ENCODE measurements at places on chromosomes 4 and X. TPM values are rescaled to one million over a fixed set of nuclear protein-coding genes. Genes with fewer than 3 reads are reported as not detected.

- no peaks in the 10 kb centered on the region for H3K36me3 ChIP-seq
- no peak for DNase-seq
- no peaks in the 10 kb centered on the region for H3K4me1 ChIP-seq
- no peak overlapping the region for H3K27ac ChIP-seq
- H3K27me3 ChIP-seq, result no peaks in the 10 kb centered on the region
These were observed 167.1 kb downstream of the NSUN7 start for GRCh38 chr4:40916880-40917279.

The TCEANC gene
- 2.7 TPM for total RNA-seq

DNA sequence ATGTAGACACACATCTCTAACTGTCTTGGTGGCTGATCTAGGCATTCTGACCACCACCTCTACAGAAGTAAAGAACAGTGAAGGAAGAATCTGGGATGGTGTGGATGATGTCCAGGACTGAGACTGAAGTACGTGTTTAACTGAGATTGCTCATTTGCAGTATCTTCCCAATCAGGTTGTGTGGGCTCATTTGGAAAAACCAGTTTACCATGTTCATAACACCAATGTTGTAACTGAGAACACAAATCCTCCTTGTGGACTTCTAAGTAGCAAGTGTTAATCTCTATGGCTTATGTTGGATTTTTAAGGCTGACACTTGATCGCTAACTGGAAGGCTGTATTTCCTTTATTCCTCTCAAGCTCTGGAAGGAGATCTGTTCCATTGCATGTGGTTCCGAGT lies 144.7 kb downstream of the ZNF518B start:
- no peak overlapping the region for H3K4me3 ChIP-seq
- H3K4me1 ChIP-seq, result no peaks in the 10 kb centered on the region
- no peak for DNase-seq
- no peak overlapping the region for H3K27ac ChIP-seq
- H3K36me3 ChIP-seq, result no peaks in the 10 kb centered on the region
- no peaks in the 10 kb centered on the region for H3K27me3 ChIP-seq

GRCh38 chr4:107896158-107896645 lies 35.1 kb upstream of the CYP2U1 start:
- no peaks in the 10 kb centered on the region for H3K27me3 ChIP-seq
- peak; percentile 94 for DNase-seq
- peak overlapping the region; percentile 11 for H3K27ac ChIP-seq
- peaks cover 19% of the 10 kb centered on the region for H3K4me1 ChIP-seq

DNA sequence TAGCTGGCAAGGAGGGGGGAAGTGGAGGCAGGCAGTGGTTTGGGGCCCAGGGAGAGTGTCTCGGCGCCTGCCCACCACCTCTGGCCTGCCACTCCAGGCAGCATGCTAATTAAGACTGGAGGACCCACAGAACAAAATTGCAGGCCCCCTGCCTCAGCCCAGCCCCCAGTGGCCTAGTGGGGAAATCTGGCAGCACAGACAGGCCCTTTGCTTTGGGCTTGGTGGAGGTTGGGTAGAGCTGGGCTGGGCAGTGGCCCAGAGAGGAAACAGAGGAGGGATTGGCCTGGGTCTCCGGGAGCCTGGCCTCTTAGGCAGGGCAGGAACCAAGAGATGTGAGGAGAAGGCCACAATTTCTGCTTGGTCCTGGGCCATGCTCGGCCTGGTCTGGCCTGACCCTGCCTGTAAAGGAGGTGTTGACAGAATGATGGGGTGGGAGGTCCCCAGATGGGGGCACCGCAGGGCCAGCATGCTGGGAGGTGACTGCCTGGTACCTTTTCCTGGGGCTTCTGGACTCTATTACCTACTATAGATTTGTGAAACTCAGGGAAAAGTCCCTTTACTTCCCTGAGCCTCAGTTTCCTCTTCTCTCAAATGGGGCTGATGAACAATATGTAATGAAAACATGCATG lies 92.4 kb upstream of the PJA1 start:
- no peaks in the 10 kb centered on the region for H3K27me3 ChIP-seq
- H3K4me3 ChIP-seq, result no peak overlapping the region
- no peaks in the 10 kb centered on the region for H3K4me1 ChIP-seq
- no peaks in the 10 kb centered on the region for H3K36me3 ChIP-seq

All from SJSA1 (cell line).